ENCODE measurements at places on chromosomes 12 and 14. TPM values are rescaled to one million over a fixed set of nuclear protein-coding genes. Genes with fewer than 3 reads are reported as not detected.

HHIPL1 gene
- polyA plus RNA-seq = 3.1 TPM

BCL7A gene
- polyA plus RNA-seq = 24.1 TPM

GRCh38 chr14:64614166-64614565 lies 64.4 kb downstream of the PPP1R36 start:
- DNase-seq = no peak

DNA sequence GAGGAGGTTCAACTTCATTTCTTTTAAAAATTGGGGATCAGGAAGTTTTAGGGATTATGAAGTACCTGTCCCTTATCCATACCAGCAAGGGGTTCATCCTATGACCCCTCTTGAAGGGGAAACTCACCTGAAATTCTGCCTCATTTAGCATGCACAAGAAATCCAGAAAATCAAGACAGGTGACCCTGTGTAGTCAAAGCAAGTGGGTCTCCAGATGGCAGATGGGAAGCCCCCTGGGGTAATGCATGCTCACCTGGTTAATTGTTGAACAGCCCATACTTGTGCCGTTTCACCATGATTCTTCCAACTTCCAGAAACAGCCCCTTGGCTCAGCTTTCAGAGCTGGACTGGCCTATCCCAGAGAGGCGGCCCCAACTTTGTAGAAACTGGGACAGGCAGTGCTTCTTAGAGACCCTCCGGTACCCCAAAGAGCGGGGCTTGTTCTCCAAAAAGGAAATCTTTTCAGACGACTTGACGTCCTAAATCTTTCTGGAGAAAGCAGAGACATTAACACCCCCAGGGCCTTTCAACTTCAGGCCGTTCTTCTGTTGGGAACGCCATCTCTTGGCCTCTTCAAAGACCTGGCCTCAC lies 66.3 kb upstream of the ESRRB start:
- DNase-seq = no peak

NOC4L gene
- polyA plus RNA-seq = 30.6 TPM

CISTR gene
- polyA plus RNA-seq = not detected

- DNase-seq = no peak
Observed at GRCh38 chr12:119391673-119392072, 57.1 kb downstream of the CCDC60 start.

DNA sequence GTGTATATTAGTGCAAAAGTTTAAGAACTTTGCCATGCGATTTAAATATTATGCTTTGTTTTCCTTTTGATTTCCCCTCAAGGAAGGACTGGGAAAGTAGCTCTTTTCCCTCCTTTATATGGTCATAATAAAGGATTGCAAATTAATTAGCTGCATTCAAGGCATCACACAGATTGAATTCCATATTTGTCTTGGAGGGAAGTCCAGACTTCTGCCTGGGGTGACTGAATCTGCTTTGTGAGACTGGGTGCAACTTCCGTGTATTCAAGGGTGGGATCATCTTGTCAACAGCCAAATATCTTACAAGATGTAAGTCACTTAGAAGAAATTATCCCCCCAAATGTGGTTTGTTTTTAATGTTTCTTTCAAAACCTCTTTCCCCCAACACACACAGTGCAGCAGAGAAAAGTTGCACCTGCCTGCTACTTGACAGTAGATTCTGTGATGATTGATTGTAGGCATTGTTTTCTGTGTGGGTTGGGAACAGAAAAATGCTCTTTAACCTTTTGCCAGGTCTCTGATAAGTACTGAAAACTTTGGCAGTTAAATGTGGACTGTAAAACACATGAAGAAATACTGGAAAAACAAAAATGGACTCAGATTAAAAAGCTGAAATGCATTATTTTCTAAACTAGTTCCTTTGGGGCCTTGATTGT lies 28.4 kb downstream of the STK38L start:
- DNase-seq = no peak

- no peak for DNase-seq
Observed at GRCh38 chr14:88995437-88996198, 171.2 kb downstream of the TTC8 start.
